ENCODE measurements at places on chromosomes 12 and 14.

- DNase-seq = no peak
These were observed 89.3 kb upstream of the ALX1 start for GRCh38 chr12:85190728-85191127.

GRCh38 chr12:49923035-49923644 is 19.4 kb upstream of the FAIM2 start:
- no peak for DNase-seq

- DNase-seq = no peak
These were observed 154.0 kb upstream of the BCL2L14 start for GRCh38 chr12:11916771-11917170.

- DNase-seq = no peak
These were observed 51.0 kb upstream of the PRB2 start for GRCh38 chr12:11446372-11446771.

DNA sequence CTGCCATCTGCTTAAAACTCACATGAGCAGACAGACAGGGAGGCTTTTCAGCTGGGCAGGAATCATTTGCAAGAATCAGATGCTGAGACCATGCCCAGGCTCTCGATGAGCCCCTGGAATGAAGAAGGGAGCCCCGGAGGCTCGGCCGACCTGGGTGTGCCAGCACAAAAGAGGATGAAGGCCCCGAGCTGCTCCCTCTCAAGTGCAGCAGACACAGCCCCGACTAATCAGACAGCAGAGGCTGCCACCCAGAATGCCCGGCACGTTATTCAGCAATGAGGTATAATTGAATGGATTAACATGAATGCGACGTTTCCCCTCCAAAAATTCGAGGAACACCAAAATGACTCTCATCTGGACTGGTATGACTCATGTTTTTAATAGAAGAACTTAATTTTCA is 58.9 kb downstream of the BCL11B start:
- no peak for DNase-seq

- DNase-seq = no peak
These were observed 5.2 kb downstream of the RNASE7 start for GRCh38 chr14:21047378-21047781.

DNA sequence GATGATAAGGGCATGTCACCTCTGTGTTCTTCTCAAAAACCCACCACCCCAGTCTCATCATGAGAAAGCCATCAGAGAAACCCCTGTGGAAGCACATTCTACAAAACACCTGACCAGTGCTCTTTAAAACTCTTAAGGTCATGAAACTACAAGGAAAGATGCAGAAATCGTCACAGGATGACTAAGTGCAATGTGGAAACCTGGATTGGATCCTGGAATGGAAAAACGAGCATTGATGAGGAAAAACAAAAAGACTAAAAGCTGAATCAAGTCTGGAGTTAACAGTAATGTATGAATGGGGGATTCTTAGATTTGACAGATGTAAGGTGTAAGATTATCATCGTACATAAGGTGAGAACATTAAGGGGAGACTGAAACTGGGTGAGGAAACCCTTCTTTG is 211.0 kb downstream of the TBX5 start:
- no peak for DNase-seq

DNA sequence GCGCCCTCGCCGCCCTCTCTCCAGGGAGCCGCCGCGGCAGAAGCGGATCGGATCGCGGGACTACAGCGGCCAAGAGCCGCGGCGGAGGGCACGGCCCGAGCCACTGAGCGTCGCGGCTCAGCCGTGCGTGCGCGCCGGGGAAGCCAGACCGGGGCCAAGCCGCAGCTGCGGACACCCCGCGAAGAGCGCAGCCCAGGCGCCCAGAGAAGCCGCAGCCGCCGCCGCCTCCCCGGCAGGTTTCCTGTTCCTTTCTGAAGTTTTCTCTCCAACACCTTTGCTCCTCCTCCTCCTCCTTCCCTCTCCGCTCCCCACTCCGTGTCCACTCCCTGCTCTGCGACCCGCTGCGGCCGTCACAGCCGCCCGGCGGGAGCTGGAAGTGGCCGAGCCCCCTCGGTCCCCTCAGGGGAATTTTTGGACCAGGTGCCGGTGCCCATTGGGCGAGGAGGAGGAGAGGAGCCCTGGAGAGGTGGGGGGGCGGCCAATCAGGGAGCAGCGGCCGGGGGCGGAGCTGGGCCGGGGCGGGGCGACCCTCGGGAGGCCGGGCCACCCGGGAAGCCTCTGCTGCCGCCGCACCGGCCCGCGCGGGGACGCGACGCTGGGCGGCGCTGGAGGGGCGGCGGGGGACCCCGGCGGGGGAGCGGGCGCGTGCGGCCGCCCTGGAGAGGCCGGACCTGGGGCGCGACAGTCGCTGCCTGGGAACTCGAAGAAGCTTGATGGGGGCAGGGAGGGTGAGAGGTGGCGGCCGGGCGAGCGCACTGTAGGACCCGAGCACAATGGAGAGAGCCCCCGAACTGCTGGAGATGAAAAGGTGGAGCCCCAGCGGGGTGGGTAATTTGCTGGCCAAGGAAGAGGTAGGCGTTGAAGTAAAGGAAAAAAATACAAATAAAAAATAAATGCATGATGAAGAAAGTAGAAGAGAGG is at the start of gene ITPR2:
Gene ITPR2 (minus strand): TSS at position 373 of the 921 bp plus-strand sequence. CDS start 413 bp downstream, outside the sequence.
- DNase-seq = peak; percentile 93

GRCh38 chr14:93648440-93649168 is 139.7 kb downstream of the PRIMA1 start:
- peak; percentile 32 for DNase-seq

DNA sequence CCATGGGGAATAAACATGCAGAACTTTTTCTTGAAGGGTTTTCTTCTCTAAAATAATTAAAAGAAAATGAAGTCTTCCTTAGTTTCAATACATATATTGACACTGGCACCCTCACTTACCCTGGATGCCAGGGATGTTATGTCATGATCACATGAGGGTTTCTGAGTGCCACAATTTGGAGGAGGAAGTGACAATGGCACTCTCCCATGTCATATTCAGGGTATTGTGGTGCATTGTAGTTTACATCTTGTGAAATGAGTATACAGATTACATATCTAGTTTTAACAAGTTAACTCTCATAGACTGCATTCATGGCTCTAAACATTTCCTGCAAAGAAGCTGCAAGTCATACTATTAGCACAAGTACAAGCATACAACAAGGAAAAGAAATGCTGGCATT is 37.7 kb downstream of the CCDC177 start:
- DNase-seq = no peak

GRCh38 chr12:62328296-62328921 is 68.2 kb downstream of the USP15 start:
- no peak for DNase-seq

DNA sequence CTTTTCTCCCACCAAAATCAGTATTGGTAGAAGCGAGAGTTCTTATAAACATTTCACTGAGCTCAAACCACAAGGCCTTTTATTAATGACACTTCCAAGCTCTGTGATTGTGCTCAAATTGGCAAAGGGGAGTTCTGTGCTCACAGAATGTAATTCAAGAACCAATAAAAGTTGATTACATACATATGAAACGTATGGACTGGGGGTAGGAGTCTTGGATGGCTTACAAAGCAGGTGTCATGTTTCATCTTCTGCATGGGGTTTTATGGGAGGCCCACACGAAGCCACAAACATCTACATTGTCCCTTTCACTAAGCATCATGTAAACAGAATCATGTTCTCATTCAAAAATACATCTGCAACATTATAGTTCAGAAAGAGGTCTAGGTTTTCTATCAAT is 828.3 kb downstream of the VRK1 start:
- DNase-seq = no peak

- no peak for DNase-seq
These were observed 80.0 kb downstream of the LGMN start for GRCh38 chr14:92668276-92668973.

GRCh38 chr12:90393089-90393488 is 561.9 kb downstream of the CCER1 start:
- no peak for DNase-seq

DNA sequence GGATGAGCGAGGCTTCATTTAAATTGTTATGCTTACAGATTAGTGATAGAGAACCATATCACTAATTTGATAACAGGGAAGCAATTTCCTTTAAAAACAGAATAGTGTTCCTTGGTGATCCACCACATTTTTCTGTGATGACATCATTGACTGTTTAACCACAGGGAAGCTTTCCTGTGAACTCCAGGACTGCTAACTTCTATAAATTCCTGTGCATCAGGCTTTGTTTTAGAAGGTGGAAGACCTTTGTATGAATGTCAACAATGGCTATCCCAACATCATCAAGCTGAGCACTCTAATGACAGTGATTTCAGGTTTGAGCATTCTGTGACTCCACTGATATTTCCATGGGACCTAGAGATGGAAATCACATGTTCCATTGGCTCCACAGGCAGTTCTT is 177.1 kb downstream of the RMST start:
- DNase-seq = no peak

GRCh38 chr12:82124711-82125380 is 233.3 kb downstream of the CCDC59 start:
- no peak for DNase-seq

DNA sequence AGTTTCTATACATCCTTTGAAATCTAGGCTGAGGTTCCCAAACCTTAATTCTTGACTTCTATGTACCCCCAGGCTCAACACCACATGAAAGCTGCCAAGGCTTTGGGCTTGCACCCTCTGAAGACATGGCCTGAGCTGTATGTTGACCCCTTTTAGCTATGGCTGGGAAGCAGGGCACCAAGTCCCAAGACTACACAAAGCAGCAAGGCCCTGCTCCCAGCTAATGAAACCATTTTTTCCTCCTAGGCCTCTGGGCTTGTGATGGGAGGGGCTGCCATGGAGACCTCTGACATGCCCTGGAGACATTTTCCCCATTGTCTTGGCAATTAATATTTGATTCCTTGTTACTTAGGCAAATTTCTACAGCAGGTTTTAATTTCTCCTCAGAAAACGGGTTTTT is 207.0 kb downstream of the ADAMTS20 start:
- DNase-seq = no peak

DNA sequence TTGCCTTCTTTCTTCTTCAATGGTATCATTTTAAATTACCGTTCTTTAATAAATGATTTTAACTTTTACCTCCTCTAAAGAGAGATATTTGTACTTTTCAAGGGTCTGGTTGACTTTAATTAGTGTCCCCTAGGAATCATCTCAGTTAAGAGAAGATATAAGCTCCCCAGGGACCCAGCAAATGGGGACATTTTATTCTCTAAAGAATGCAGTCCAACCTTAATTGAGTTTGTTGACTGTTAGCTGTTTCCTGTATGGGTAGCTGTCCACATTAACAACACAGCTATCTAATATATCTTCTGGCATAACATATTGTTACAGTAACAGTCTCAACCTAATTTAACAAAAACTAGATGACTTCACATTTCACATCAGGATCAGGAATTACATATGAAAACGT is 241.6 kb upstream of the NPAS3 start:
- DNase-seq = no peak

DNA sequence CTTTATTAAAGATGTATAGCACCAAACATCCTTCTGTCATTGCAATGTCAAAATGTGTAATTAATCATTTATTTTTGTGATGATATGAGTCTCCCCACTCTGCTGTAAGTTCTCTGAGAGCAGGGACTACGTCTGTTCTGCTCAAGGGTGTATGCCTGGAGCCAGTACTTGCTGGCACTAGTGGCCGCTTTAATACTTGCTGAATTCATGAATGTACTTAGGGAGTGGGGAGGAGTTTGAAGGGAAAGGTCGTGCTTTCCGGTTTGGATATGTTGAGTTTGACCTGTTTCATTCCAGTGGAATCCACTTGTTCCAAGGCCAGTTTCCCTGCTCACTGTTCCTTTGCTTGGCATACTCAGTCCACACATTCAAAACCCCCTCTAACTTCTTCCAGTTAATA is 1.9 kb upstream of the DCAF5 start:
- no peak for DNase-seq

GRCh38 chr12:56258068-56258819 is at the start of gene ANKRD52:
ANKRD52 (minus strand) TSS chr12:56258384; CDS start chr12:56258269, 115 bp downstream.
- peak; percentile 76 for DNase-seq

DNA sequence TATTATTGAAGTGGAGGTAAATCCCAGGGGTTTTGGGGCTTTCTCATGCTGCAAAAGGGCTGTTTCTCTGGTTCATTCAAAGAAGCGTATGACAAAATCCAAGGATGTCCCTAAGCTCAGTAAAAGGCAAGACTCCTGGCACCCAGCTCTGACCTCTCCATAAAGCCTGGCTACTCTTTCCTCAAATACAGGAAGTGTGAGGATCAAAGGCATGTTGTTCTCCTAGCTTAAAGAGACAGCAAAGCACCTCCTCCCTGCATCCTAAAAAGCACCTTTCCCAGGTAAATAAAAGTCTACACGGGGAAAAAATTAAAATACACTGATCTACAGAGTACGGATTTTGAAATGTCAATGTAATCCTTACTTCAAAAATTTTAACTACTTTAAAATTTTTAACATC is 118.6 kb downstream of the LMNTD1 start:
- DNase-seq = no peak

GRCh38 chr14:36047912-36048311 is 128.6 kb downstream of the PTCSC3 start:
- DNase-seq = no peak

GRCh38 chr12:9827209-9827888 is at the start of gene KLRF1:
KLRF1 (plus strand) TSS chr12:9827481; CDS start chr12:9827545, 64 bp downstream.
- DNase-seq = no peak

DNA sequence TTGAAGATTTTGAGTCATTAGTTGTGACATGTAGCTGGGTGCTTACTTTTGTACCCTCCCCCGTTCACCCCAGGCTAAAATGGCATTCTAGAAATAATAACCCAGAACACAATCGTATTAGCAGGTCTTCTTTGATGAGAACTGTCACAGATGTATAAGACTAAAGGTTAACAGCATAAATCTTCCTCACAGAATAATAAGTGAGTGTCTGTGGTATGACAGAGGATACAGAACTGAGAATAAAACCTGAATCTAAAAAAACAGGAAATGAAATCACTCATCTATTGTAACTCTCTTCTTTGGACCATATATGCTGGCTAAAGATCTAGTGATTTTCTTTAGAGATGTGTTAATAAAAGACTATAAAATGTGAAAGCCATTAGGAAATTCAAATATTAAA is 746.6 kb downstream of the LRFN5 start:
- no peak for DNase-seq

GRCh38 chr14:99524091-99524661 is 43.0 kb downstream of the CCNK start:
- no peak for DNase-seq

DNA sequence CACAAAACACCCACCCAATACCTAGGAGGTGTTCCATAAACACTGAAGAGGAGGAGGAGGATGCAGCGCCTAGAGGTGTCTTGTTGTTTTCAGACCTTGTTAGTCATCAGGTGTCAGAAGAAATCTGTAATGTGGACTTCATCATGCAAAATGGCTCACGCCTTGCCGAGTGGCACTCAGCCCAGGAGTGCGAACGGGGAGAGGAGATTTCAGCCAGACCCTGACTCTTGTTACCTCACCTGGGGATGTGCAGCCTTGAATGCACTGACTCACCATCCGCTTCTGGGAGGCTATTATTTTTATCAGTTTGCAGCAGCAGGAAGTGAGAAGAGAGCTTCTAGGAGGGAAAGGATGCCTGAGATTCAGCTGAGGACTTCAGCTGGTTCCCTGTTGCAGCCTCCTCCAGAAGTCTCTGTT is 48.2 kb upstream of the PLXNC1 start:
- DNase-seq = no peak

Measured in WTC11 (cell line).